ENCODE measurements at places on chromosomes 12 and 14.
A peak's percentile ranks its signal among the peaks of the same experiment; 100 is the strongest.

- no peak for DNase-seq
Observed at GRCh38 chr12:47166365-47166764, 86.6 kb upstream of the AMIGO2 start.

DNA sequence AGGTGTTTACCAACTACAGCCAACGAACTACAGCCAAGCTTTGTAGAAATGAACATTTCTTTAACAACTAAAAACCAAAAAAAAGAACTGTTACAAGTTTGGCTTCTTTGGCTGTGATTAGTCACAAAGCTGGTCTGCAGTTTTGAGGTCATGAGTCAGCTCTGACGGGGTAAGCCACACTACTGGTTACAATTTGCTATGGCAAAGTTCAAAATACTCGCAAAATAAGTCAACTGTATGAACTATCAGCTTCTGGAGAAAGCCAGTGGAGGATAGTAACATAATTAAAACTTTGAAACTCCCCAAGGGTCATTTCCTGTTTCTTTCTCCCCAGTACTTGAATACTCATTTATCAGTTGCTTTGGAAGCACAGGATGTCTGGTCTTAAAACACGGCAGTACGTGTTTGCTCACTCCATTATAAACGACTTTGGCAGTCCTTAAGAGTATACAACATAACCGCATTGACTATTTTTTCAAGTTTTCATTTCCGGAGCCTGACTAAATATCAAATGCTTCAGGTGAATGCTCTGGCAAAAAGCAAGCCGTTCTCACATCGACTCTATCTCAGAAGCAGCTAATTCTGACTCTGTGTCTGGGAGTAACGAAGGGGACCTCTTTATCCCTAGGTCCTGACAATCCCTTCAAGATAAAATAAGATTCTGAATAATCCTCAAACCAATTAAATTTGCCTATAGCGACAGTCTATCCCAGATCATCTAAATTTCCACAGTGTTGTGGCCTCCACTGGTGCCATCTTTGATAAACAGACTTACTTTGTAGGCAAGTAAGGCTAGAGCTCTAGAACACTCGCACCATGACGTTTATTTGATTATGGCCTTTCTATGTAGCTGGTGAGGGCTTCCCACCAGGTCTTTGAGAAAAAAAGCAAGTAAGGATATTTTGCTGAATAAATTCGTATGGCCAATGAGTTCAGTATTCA is 10.6 kb downstream of the PHLDA1 start:
- peak; percentile 98 for DNase-seq

- DNase-seq, result no peak
Observed at GRCh38 chr14:104965561-104966231, 12.5 kb downstream of the AHNAK2 start.

- DNase-seq, result no peak
Observed at GRCh38 chr14:21120686-21121085, 19.8 kb downstream of the TMEM253 start.

Measured in ACHN (cell line).